Stimulated activated CD8-positive, alpha-beta memory T cell treated with anti-CD3 and anti-CD28 coated beads, Interleukin-2, amount 100 ng/mL, for 48 hours (primary cell): ENCODE measurements at places on chromosomes 3 and 15.

GRCh38 chr3:71436337-71436736, 147.2 kb downstream of the FOXP1 start:
- no peak for DNase-seq

DNA sequence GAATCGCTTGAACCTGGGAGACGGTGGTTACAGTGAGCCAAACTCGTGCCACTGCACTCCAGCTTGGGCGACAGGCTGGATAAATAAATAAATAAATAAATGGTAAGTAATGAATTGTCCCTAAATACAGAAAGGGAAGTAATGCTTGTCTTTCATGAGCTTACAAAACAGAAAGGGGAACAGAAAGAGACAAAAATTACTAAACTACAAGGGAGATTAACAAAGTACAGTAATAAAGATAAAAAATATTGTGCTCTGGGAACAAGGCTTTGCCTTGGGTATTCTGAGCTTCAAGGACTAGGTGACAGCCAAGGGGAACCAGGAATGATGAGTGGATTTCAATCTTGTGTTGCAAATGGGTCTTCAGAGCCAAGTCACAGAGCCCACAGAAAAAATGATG, 9.2 kb upstream of the HLTF start:
- no peak for DNase-seq

- no peak for DNase-seq
Observed at GRCh38 chr3:50322386-50323091, at the start of gene HYAL2. HYAL2 (minus strand) TSS chr3:50322745; CDS start chr3:50320489, 2,256 bp downstream.

- no peak for DNase-seq
Observed at GRCh38 chr15:71548401-71548807, 261.9 kb upstream of the NR2E3 start.

GRCh38 chr3:167973046-167973445, 122.7 kb downstream of the GOLIM4 start:
- no peak for DNase-seq
